ENCODE measurements at places on chromosomes 6 and 20.

- no peak for DNase-seq
Observed at GRCh38 chr6:7154341-7155139, 46.8 kb downstream of the RREB1 start.

DNA sequence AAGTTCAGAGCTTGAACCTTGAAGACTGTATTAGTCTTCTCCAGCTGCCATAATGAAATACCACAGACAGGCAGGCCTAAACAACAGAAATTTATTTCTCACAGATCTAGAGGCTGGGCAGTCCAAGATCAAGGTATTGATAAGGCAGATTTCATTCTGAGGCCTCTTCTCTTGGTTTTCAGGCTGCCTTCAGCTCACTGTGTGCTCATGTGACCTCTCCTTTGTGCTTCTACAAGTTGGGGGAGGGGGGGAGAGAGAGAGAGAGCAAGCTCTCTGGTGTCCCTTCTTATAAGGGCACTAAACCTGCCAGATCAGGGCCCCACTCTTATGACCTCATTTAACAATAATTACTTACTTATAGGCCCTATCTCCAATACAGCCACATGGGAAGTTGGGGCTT is 102.6 kb upstream of the RSPO3 start:
- DNase-seq = no peak

- DNase-seq = no peak
Observed at GRCh38 chr6:46210294-46210693, 39.5 kb upstream of the ENPP5 start.

GRCh38 chr6:113627480-113627879 is 229.7 kb upstream of the MARCKS start:
- DNase-seq = no peak

GRCh38 chr6:120614723-120615122 is 719.6 kb downstream of the TBC1D32 start:
- no peak for DNase-seq

DNA sequence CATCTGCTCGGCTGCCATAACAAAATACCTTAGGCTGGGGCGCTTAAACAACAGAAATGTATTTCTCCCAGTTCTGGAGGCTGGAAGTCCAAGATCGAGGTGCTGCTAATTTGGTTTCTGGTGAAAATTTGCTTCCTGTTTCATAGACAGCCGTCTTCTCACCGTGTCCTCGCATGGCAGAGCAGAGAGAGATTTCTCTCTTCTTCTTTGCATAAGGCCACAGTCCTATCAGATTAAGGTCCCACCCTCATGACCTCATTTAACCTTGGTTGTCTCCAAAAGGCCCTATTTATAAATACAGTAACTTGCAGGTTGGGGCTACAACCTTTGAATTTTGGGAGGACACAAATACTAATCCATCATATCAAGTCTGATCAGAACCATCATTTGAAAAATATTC is 544.3 kb downstream of the KIF16B start:
- no peak for DNase-seq

GRCh38 chr6:138979813-138980668 is 8.0 kb downstream of the REPS1 start:
- no peak for DNase-seq

GRCh38 chr6:168791917-168792316 is 350.9 kb downstream of the SMOC2 start:
- no peak for DNase-seq

- no peak for DNase-seq
Observed at GRCh38 chr6:32370505-32370904, 1.2 kb downstream of the TSBP1 start.

DNA sequence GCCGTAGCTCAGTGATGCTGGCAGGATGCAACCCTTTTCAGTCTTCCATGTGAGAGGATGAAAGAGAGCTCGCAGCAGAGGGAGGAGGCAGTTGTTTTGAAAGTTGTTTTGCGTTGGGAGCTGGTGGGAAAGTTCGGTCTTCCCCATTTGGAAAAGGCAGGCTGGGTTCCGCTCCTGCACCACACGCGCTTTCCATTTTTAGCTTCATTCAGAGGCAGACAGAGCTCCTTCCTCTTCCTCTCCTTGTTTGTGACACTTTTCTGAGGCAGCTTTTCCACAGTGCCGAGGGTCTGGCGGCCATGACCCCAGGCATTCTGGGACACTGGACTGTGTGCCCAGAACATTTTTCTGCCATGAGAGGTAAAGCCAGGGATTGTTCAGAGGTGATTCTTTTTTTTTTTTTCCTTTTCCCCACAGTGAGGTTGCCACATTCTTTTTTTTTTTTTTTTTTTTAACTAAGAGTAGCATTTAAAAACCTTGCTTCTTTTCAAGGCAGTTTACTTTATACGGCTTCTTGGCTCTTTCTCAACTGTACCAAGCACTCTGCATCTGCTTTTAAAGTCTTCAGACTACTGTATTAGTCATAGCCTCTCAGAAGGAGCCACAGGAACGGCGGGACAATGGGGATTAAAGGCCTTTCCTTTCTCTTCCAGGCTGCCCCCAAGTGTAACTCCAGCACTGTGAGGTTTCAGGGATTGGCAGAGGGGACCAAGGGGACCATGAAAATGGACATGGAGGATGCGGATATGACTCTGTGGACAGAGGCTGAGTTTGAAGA is 1.6 kb downstream of the PRDM1 start:
- DNase-seq = no peak

DNA sequence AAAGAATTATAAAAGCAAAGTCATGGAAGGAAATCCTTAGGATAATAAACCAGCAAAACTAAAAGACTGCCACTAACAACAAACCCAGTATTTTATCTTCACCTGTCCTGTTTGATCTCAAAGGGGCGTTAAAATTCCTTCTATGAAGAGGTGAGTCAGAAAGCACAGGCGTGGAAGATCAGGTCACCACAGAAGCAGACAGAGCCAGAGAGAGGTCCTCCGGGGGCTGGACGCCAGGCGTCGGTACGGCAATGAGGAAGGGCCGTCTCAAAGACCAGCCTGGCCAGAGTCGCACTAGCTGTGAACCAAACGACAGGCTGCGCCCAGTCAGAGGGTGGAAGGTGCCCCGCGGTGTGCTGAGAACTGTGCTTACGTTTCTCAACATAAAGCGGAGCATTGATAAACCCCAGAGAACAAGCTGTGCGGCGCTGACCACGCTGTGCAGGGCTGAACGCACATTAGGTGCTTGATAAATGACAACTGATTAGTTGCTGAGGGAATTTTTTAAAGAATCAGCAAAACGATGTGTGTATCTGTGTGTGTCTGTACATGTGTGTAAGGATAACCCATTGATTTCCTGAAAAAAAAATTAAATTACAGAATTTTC is 85.6 kb downstream of the RNASET2 start:
- no peak for DNase-seq

- DNase-seq = no peak
Observed at GRCh38 chr6:142474531-142475289, 172.9 kb downstream of the ADGRG6 start.

DNA sequence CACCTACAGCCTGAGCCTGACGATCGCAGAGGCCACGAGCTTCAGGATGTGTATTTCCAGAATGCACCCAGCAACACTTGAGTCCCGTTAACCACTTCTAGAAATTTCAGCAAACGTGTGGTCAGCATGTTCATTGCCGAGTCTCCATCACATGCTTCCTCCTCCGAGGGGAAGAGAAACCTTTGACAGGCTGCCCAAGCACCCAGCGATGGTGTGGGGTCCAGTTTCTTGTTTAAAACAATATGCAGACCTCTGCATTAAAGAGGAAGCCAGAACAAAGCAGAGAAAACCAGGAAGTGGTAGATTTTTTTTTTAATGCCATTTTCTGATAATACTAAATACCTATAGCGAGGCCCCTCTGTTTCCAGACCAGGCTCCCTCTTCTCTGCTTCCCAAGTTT is 71.9 kb downstream of the GNAS-AS1 start:
- no peak for DNase-seq

DNA sequence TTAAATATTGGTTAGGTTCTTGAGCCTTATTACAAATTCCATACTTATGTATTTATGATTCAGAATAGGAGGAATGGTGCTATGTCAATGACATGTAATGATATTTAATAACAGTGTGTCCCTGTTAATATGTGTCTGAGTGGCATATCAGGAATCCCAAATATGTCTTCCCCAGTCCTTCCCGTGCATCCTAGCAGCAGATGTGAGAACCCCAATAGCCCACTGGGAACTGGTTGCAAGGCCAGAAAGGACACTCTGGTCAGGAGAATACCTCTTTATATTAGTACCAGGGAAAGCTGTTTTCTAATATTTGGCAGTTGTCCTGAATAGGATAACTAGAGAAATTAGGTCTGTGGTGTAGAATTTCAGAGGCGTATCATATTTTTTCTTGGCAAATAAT is 159.1 kb upstream of the PDE7B start:
- no peak for DNase-seq

GRCh38 chr6:18861204-18861603 is 474.1 kb downstream of the RNF144B start:
- no peak for DNase-seq

- DNase-seq = no peak
Observed at GRCh38 chr6:122838060-122838780, 49.2 kb downstream of the SMPDL3A start.

GRCh38 chr6:6312901-6313441 is 7.5 kb downstream of the F13A1 start:
- no peak for DNase-seq

DNA sequence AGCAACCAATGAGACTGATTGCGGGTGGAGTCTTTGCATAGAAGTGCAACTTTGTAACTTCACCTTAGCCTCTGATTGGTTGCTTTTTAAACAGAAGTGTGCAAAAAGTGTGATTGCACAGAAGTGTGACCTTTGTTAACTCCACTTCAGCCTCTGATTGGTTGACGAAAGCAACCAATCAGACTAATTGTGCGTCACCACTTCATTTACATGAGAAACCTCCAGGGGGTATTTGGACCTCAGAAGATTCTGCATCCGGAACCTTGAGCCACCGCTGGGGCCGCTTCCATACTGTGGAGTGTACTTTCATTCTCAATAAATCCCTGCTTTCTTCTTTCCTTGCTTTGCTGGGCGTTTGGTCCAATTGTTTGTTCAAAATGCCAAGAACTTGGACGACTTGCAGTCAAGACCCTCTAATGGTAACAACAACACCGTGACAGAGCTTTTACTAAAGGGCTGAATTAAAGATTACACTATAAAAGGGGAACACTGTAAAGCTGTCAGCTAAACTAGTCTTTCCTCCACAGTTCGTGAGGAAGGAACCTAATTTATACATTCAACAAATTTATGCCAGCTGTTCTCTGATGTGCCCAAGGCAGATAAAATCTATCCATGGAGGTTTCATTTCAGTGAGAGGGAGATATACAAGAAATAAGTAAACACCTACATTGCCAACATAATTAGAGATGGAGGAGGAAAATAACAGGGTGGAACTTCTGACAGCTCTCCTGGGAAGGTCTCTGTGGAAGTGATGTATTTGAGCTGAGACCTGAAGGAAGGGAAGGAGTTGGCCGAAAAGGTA is 1.4 kb upstream of the HECA start:
- DNase-seq = no peak

- DNase-seq = peak; percentile 71
Observed at GRCh38 chr6:52263709-52264540, 19.6 kb upstream of the IL17F start.

- DNase-seq = no peak
Observed at GRCh38 chr20:15895560-15896084, 677.6 kb downstream of the KIF16B start.

DNA sequence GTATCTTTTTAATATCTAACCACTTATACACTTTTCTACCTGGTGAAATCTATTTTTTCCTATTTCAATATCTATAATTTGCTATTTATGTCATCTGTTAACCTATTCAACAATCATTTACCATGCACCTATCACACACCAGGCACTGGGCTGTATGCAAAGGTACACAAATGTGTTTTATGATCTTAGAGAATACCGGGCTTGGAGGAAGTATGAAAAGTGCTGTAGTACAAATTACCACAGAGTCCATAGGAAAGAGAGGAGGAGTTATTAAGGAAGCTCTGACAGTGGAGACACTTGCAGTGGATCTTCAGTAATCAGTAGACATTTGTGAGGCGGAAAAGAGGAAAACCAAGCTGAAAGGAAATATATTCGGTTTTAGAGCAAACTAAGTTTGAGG is 96.0 kb downstream of the HIVEP2 start:
- DNase-seq = no peak

- DNase-seq = peak; percentile 38
Observed at GRCh38 chr6:159981403-159982245, 12.7 kb downstream of the IGF2R start.

- DNase-seq = peak; percentile 26
Observed at GRCh38 chr20:1646975-1647431, 10.6 kb downstream of the SIRPG start.

GRCh38 chr20:5260889-5261288 is 55.9 kb downstream of the PROKR2 start:
- no peak for DNase-seq

DNA sequence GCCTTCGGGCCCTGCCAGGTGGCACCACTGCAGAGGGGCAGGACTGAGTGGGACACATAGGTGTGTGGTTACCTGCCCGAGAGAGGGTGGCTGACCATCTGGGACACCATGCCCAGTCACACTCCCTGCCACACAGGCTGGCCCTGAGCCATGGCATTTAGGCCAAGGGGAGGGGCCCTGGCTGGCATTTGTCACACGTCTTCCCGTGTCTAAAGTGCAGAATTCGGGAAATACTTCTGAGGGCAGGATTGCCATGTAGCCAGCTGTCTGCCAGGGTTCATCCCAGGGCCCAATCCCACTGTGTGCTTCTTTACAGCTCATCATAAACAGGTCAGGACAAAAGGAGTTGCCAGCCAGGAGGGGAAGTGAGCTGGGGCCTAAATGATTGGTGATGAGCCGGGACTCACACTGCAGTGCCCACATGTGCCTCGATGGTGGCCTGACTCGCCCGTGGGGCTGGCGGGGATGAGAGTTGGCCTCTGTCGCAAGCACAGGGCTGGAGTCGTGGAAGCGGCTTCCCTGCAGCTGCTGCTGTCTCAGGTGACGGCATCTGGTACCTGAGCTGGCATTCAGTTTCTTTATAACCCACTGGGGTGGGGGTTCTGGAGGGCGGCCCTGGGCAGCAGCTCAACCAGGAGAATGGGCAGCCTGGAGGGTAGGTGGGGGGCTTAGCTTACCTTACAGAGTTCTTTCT is 5.9 kb upstream of the UNC93A start:
- no peak for DNase-seq

DNA sequence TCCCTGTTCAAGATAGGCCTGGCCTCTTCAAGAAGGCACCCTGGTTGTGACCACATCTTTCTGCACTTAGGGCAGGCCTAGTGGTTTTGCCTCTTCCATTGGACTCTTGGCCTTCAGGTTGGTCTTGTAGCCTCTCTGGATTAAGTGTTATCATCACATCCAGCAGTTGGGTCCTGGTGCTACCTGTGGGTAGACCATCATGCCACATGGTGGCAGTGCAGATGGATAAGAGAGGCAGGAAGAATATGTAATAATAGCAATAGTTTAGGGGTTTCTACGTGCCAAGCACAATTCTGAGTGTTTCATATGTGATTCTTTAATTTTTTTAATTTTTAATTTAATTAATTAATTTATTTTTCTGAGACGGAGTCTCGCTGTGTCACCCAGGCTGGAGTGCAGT is 28.5 kb upstream of the SNRPB2 start:
- DNase-seq = no peak

All from activated naive CD4-positive, alpha-beta T cell treated with anti-CD3 and anti-CD28 coated beads, Interleukin-2, amount 50 U/mL, for 16 hours (primary cell).